ENCODE measurements at places on chromosomes 6 and 20. TPM values are rescaled to one million over a fixed set of nuclear protein-coding genes. Genes with fewer than 3 reads are reported as not detected.

PARD6B gene
- 0.27 TPM for polyA plus RNA-seq

FAM209B gene
- polyA plus RNA-seq, result not detected

OR2H2 gene
- not detected for polyA plus RNA-seq

ANGPT4 gene
- polyA plus RNA-seq, result not detected

OGFRL1 gene
- polyA plus RNA-seq, result 14.1 TPM

PPP1R3G gene
- 0.39 TPM for polyA plus RNA-seq

CTSZ gene
- polyA plus RNA-seq, result 288 TPM

SNAP91 gene
- not detected for polyA plus RNA-seq

CAGE1 gene
- not detected for polyA plus RNA-seq

HLA-DQA1 gene
- not detected for polyA plus RNA-seq

PNLDC1 gene
- polyA plus RNA-seq, result not detected

VPS52 gene
- 63.2 TPM for polyA plus RNA-seq

BCAS4 gene
- polyA plus RNA-seq, result 31.6 TPM

LST1 gene
- polyA plus RNA-seq, result 0.18 TPM

SLC17A1 gene
- not detected for polyA plus RNA-seq

ENTPD6 gene
- polyA plus RNA-seq, result 70.8 TPM

PKIB gene
- not detected for polyA plus RNA-seq

AVP gene
- not detected for polyA plus RNA-seq

MUC22 gene
- polyA plus RNA-seq, result not detected

GTSF1L gene
- polyA plus RNA-seq, result not detected

RAB23 gene
- polyA plus RNA-seq, result 51.0 TPM

MUCL3 gene
- polyA plus RNA-seq, result not detected

ZNF311 gene
- 0.74 TPM for polyA plus RNA-seq

TP53TG5 gene
- not detected for polyA plus RNA-seq

SALL4 gene
- polyA plus RNA-seq, result 0.51 TPM

GTF3C6 gene
- polyA plus RNA-seq, result 9.1 TPM

CDH4 gene
- 0.81 TPM for polyA plus RNA-seq

LY6G6C gene
- not detected for polyA plus RNA-seq

All from BJ (cell line).